ENCODE measurements at places on chromosomes 16 and 17. TPM values are rescaled to one million over a fixed set of nuclear protein-coding genes. Genes with fewer than 3 reads are reported as not detected.
A peak's percentile ranks its signal among the peaks of the same experiment; 100 is the strongest.

DNA sequence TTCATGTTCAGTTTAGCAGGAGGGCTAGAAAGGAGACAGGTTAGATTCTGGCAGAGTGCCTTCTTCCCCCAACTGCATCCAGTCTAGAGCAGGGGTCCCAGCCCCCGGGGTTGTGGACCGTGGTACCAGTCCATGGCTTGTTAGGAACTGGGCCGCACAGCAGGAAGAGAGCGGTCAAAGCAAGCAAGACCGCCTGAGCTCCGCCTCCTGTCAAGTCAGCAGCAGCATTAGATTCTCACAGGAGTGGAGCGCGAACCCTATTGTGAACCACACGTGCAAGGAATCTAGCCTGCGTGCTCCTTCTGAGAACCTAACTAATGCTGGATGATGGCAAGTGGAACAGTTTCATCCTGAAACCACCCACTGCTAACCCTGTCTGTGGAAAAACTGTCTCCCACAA lies 95.0 kb downstream of the HIC1 start:
- DNase-seq, result no peak

The KRT39 gene
- polyA plus RNA-seq, result 2.9 TPM

The RHBDF1 gene
- polyA plus RNA-seq, result 47.2 TPM

DNA sequence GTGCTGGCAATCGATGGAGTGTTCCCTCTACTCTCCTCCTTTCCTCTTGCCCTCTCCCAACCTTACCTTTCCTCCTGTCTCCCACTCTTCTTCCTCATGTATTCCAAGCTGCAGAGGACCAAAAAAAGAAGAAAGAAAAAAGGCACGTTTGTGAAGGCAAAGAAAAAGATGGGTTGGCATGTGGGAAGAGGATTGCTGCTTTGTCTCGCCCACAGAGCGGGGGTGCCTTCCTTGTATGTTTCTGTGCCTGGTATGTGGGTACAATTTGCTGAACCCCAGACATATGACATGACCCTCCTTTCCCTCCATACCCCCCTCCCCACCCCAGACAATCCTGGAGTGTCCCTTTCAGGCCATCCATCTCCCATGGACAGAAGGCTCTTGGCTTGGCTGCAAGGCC lies 13.1 kb upstream of the CTCF start:
- no peak for DNase-seq

- no peak for DNase-seq
These were observed 30.5 kb upstream of the CACNG1 start for GRCh38 chr17:67013891-67014290.

- DNase-seq, result no peak
These were observed 287.9 kb downstream of the FTO start for GRCh38 chr16:53991754-53992378.

The TPSB2 gene
- polyA plus RNA-seq, result 2.7 TPM

- no peak for DNase-seq
These were observed 78.8 kb upstream of the CRHR1 start for GRCh38 chr17:45705123-45706009.

DNA sequence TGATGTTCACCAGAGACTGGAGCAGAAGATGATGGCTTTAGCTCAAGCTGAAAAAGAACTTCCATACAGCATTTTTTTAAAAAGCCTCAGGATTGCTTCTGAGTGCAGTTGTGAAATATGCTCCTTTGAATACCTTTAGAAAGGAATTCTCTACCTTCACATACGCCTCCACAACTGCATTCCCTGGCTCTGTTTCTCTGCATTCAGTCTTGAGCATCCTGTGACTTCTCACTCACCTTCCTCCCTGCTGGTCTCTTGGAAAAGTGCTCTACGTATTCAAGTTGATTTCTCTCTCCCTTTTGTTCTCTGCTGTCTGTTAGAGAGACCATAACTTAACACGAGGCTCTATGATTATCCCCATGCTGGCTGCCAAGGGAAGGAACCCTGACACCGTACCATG lies 34.5 kb downstream of the HS3ST2 start:
- DNase-seq, result no peak

- DNase-seq, result no peak
These were observed 55.0 kb downstream of the STH start for GRCh38 chr17:46053911-46054534.

The RASL10B gene
- 2.8 TPM for polyA plus RNA-seq

- no peak for DNase-seq
These were observed 9.8 kb upstream of the CD300E start for GRCh38 chr17:74633326-74633725.

- no peak for DNase-seq
These were observed 34.6 kb downstream of the TSC2 start for GRCh38 chr16:2082171-2082982.

- no peak for DNase-seq
These were observed 6.4 kb downstream of the FCSK start for GRCh38 chr16:70460737-70461261.

- DNase-seq, result no peak
These were observed 43.5 kb upstream of the KLHDC4 start for GRCh38 chr16:87809150-87809902.

DNA sequence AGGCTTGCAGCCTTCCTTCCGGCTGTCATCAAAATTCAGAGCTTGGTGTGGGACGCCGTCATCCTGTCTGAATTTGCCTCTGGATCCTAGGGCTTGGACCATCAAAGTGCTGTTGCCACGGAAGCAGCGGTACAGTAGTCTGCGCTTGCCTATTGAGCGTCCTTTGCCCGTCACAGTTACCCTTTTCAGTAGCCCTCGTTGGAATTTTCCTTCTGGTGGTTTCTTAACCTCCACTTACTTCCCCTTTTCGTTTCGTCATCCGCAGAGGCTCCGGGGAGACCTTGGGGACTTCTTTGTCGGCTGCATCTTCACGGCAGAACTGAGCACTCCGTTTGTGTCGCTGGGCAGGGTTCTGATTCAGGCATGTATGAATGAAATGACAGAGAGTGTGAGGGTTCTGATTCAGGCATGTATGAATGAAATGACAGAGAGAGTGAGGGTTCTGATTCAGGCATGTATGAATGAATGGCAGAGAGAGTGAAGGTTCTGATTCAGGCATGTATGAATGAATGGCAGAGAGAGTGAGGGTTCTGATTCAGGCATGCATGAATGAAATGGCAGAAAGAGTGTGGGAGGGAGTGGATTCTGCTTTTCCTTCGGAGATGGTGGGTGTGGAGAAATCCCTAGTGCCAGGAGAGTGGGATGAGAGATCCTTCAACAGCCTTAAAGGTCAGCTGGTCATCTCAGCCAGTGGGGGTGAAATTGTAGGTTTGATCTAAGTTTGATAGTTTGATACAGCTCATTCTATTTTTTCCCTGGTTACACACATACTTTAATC lies 8.0 kb downstream of the TLCD3A start:
- no peak for DNase-seq

The CCDC154 gene
- polyA plus RNA-seq, result 2.5 TPM

DNA sequence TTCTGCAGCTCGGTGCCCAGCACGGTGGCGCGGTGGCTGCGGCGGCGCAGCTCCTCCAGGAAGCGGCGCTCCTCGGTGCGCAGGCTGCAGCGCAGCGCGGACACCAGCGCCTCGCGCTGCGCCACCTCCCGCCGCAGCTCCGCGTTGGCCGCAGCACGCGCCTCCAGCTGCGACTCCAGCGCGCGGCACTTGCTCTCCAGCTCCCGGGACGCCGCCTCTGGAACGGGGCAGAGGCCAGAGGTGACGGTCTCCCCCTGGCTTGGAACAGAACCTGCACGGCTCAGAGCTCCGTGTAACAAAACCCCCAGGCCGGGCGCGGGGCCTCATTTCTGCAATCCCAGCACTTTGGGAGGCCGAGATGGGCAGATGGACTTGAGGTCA lies 13.2 kb upstream of the CLUH start:
- DNase-seq, result peak; percentile 59

The GCGR gene
- polyA plus RNA-seq, result not detected

GRCh38 chr16:24971718-24972117 lies 43.5 kb downstream of the ARHGAP17 start:
- DNase-seq, result no peak

The AHSP gene
- polyA plus RNA-seq, result 10.4 TPM

DNA sequence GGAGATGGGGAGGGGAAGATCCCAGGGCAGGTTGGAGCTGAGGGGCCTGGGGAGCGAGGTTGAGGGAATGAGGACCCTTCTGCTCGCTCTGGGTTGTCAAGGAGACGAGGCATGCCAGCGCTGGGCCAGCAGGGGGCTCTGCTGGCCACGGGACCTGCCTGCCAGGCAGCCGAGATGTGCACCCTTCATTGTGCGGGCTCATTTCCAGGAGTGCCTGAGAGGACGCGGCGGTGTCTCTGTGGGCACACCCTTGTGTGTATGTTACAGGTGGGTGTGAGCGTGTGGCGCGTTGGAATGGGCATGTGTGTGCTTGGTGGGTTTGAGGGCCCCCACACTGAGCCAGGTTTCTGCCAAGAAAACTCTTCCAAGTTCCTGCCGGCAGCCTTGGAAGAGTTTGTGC lies 15.9 kb downstream of the ARHGAP23 start:
- peak; percentile 67 for DNase-seq

DNA sequence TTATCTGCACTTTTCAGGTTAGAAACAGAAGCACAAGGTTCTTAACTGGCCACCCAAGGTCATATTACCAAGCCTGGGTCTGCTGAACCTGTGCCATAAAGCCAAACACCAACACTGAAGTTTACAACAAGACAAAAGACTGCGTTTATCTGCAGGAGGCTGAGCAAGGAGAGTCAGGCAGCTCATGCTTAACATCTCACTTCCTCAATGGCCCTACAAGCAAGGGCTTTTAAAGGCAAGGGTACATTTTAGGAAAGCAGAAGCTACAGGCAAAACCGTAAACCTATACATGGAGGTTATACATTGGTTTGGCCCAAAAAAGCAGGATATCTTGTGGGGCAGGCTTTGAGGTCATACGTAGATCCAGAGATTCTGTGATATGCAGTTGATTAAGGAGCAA lies 91.2 kb downstream of the GNAO1 start:
- no peak for DNase-seq

DNA sequence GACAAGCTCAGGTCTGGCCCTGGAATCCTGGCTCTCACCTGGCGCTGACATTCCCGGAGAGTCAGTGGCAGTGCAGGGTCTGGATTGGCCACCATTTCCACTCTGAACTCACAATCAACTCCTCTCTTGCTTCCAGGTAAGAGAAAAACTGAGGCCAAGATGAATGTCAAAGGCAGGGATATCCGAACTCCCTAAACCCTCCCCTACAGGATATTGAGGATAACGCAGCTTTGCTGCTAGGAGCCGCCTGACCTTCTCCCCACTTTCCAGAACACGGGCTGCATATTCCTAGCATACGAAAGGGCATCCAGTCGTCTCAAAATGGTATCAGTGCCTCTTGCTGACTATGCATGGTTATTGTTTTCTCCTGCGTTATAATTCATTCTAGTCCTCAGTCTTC lies 473.4 kb downstream of the SOX9 start:
- DNase-seq, result no peak
